Endodermal cell (in vitro differentiated cells): ENCODE measurements at places on chromosomes 2 and 18. TPM values are rescaled to one million over a fixed set of nuclear protein-coding genes. Genes with fewer than 3 reads are reported as not detected.

EPB41L3 gene
- total RNA-seq: 37.7 to 55.7 TPM (median 49.3 TPM) in 3 replicates

GRCh38 chr2:69514406-69514805, 77.2 kb upstream of the NFU1 start:
- peak overlapping the region; percentile 64 for H3K27ac ChIP-seq
- no peaks in the 10 kb centered on the region for H3K27me3 ChIP-seq
- peak; percentile 76 for DNase-seq
- H3K4me1 ChIP-seq: no peaks in the 10 kb centered on the region

DNA sequence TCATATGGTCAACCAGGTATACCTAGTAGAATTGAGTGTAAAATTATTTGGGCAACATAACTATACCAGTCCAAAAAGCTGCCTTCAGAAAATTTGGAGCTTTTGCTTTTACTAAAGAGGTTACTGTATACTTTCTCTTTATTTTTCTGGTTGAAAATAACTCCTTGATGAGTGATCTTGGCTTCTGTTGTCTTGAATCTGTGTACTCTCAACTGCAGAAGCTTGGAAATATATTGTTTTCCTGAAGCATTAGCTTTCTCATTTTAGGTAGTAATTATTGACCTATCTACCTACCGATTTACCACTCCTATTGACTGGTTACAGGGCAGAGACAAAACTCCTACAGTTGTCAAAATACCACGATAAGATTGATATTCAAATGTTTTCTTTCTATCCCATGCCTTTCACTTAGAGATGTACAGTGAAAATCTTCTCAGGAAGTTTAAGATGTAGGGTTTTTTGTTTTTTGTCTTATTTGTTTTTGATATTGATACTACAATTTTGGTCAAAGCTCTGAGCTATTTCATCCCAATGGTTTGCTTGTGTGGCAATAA, 35.7 kb upstream of the DLX1 start:
- no peaks in the 10 kb centered on the region for H3K4me1 ChIP-seq
- DNase-seq: no peak
- no peak overlapping the region for H3K4me3 ChIP-seq
- H3K27ac ChIP-seq: no peak overlapping the region

DNA sequence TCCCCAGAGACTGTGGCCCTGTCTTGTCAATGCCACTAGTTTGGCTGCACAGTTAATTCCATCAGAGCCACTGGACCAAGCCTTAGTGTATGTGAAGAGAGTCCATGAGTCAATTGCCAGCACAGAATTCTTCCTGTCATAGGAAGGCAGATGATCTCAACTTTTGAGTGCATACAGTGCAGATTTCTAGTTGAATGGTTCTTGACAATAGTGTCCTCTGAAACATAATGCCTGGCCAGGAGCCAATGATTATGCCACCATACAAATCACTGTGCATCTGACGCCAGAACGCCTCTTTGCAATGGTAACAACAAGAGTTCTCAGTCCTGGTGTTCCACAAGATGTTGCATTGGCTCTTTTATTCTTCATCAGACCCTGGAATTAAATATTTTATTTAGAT, 7.1 kb downstream of the NEUROD1 start:
- H3K27me3 ChIP-seq: peaks cover 70% of the 10 kb centered on the region
- no peaks in the 10 kb centered on the region for H3K36me3 ChIP-seq
- no peak overlapping the region for H3K27ac ChIP-seq
- no peak for DNase-seq
- peaks cover 2% of the 10 kb centered on the region for H3K4me1 ChIP-seq
- H3K4me3 ChIP-seq: no peak overlapping the region

DNA sequence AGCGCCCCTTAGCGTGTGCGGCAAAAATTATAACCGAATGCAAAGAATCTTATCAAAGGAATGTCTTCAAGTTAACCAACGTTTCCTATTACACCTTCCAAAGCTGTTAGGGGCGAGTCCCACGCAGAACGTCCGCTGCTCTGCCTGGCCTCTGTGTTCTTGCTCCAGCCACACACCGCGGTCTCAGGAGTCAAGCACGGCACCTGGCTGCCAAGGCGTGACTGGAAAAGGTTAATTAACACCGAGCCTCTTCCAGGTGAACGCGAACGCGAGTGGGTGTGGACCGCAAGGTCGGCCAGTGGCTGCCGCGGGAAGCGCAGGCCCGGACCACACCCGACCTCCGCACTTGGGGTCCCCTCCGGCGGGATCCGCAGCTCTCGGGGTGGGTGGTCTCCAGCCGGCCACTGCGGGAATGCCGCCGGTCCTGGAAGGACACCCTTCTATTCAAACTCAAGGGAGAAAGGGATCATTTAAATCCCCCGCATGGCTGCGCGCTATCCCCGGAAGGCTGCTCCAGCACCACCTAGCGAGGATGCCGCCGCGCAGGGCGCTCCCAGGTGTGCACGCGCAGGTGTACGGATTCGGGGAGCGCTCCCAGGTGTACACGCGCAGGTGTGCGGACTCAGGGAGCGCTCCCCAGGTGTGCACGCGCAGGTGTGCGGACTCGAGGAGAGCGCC, 830 bp downstream of the CYB5A start:
- no peaks in the 10 kb centered on the region for H3K4me1 ChIP-seq
- H3K36me3 ChIP-seq: no peaks in the 10 kb centered on the region
- peak; percentile 89 for DNase-seq
- no peaks in the 10 kb centered on the region for H3K27me3 ChIP-seq

DNA sequence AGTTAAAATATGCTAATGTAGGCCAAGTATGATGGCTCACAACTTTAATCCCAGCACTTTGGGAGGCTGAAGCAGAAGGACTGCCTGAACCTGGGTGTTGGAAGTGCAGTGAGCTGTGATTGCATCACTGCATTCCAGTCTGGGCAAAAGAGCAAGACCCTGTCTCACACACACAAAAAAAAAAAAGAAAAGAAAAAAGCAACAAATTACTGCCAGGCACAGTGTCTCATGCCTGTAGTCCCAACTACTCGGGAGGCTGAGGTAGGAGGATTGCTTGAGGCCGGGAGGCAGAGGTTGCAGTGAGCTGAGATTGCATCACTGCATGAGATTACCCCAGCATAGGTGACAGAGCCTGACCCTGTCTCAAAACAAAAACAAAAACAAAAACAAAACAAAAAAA, 110.6 kb downstream of the PRELID3A start:
- H3K27ac ChIP-seq: no peak overlapping the region
- no peaks in the 10 kb centered on the region for H3K4me1 ChIP-seq
- no peaks in the 10 kb centered on the region for H3K27me3 ChIP-seq
- H3K36me3 ChIP-seq: no peaks in the 10 kb centered on the region

DNA sequence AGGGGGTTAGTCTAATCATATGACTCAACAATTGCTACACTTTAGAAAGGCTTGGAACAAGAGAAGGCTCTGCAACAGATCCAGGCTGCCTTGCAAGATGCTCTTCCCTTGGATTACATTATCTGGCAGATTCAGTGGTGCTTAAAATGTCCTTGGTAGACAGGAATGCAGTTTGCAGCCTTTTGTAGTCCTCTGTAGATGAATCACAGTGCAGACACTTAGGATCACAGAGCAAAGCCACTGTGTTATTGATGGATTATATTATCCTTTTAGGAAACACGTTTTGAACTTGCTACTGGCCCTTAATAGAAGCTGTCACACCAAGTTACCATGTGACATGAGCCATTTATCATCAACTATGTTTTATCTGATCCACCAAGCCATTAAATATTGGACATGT, 152.2 kb downstream of the CBLN2 start:
- DNase-seq: no peak
- no peaks in the 10 kb centered on the region for H3K4me1 ChIP-seq
- no peaks in the 10 kb centered on the region for H3K27me3 ChIP-seq
- H3K4me3 ChIP-seq: no peak overlapping the region

DNA sequence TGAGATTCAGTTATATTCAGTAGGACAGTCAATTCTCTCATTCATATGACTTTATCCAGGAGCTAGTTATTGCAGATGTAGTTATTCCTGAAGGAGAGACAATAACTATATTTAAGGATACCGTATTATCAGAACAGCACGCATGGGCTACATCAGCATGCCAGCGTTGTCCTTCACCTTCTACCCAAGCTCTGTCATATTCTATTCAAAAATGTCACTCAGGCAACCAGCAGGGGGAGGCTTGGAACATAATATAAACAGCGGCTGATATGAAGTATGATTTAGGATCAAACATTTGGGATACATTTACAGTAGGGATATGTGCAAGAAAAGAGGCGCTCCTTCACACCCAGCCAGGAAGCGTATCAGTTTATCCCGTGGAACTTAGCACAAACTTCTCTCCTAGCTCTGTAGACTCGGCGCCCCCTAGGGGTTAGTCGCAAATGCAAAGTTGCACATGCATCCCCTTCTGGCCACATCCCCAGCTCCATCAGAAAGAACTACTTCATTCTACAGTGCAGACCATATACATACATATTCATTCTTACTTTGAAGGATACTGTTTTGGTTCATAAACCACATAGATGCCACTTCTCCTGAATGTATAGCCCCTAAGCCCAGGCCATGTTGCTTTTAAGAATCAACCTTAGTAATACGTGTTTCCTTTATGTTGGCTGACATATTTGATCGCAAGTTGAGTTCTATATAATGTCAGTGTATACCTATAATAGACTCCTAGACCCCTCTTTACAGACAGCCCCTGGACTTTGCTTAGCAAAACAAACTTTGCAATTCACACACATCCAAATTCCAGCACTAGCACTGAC, 759.4 kb downstream of the ADCYAP1 start:
- no peak overlapping the region for H3K4me3 ChIP-seq
- H3K27ac ChIP-seq: no peak overlapping the region
- H3K27me3 ChIP-seq: no peaks in the 10 kb centered on the region
- H3K36me3 ChIP-seq: no peaks in the 10 kb centered on the region
- DNase-seq: peak; percentile 91

- H3K4me1 ChIP-seq: no peaks in the 10 kb centered on the region
- H3K36me3 ChIP-seq: no peaks in the 10 kb centered on the region
- no peak overlapping the region for H3K4me3 ChIP-seq
- DNase-seq: no peak
These were observed 131.2 kb upstream of the ERBB4 start for GRCh38 chr2:212669761-212670160.

DNA sequence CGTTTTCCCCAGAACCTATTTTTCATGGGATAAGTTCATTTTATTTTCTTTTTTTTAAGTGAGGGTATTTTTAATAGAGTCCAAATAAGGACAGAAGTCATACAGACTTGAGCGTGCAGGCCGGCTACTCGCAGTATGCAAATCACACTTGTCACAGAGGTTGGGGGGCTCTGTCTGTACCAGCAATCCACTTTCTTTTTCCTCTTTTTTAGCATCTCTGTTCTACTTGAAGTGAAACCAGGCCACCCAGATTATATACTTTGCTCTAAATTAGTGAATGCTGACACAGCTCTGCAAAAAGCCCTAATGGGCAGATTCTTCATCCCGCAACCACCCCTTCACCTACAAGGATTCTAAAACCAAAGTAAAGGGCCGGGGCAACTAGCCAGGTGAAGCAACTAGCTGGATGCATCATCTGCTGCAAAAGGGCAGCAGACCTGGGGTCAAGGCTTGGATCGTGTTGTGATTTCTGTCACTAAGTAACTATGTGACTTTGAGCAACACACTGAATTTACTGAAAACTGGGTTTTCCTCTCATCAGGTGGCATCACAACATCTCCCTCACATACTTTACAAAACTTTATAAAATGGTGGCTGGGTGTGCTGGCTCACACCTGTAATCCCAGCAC, 18.4 kb downstream of the KDSR start:
- H3K4me1 ChIP-seq: no peaks in the 10 kb centered on the region
- no peak overlapping the region for H3K4me3 ChIP-seq
- no peak for DNase-seq

DNA sequence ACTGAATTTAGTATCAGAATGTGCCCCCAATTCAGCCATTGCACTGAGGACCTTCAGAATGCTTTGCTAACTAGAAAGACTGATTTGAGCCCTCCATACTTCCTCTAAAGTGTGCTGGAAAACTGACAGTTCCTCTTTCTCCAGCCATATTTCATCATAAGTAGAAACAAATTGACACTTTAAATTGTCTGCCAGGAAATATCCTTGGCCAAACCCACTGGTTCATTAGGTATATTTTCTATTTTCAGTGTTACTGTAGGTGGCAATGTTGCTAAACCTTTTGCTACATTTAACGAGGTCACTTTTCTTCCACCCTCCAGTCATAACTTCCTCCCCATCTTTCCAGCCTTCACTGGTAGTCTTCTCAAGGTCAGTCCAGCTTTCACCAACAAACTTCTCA, 21.5 kb downstream of the SP5 start:
- DNase-seq: no peak
- H3K4me1 ChIP-seq: no peaks in the 10 kb centered on the region
- no peak overlapping the region for H3K27ac ChIP-seq
- H3K4me3 ChIP-seq: no peak overlapping the region

DNA sequence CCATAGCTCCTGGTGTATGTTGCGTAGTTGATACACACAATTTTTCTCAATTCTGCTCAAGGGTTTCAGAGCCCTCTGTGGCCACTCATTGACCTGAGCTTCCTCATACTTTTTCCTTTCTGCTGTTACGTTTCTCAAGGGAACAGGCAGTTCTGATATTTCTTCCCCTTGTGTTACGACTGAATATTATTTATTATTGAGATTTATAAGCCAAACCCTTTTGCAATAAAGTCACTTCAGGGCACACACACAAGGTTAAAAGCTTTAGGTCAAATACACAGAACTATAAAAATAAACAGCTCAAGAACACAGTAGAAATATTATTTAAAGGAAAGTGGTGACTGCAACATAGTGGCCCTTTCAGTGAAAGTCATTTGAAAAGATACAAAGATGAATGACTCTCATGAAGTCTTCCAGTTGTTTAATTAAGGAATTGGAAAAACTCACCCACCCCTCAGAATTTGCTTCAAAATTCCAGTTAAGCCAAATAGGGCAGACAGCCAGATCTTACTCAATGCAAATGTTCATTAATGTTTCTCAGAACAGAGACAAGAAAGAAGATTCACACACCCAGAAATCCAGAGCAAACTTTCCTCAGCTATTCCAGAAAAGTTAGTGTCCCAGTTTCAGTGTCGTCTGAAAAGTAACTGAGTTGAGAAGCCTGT, 179.7 kb downstream of the TRIB2 start:
- H3K27me3 ChIP-seq: peaks cover 77% of the 10 kb centered on the region
- DNase-seq: no peak
- no peaks in the 10 kb centered on the region for H3K36me3 ChIP-seq
- H3K4me1 ChIP-seq: no peaks in the 10 kb centered on the region
- H3K4me3 ChIP-seq: no peak overlapping the region

DNA sequence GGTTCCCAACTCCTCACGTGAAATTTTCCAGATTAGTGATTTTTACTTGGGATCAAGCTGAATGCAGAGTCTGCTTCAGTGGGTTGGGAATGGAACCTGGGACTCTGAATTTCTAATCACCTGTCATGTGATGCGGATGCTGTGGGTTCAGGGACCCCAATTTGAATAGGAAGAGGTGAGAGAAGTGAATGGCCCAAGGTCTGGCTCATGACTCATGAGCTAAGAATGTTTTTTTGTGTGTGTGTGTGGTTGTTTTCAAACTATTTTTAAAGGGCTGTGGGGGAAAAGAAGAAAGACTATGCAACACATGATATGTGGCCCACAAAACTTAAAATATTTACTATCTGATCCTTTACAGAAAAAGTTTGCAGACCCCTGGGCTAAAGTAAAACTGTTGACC, 108.5 kb upstream of the CYRIA start:
- H3K36me3 ChIP-seq: no peaks in the 10 kb centered on the region
- H3K27me3 ChIP-seq: peaks cover 6% of the 10 kb centered on the region
- no peak overlapping the region for H3K27ac ChIP-seq
- no peak overlapping the region for H3K4me3 ChIP-seq
- no peaks in the 10 kb centered on the region for H3K4me1 ChIP-seq
